Epithelial cell of proximal tubule (primary cell): ENCODE measurements at places on chromosomes 7 and 10. TPM values are rescaled to one million over a fixed set of nuclear protein-coding genes. Genes with fewer than 3 reads are reported as not detected.

Gene VAX1
- total RNA-seq: not detected in 2 replicates

Gene UCN3
- not detected in 2 replicates for total RNA-seq

Gene FKBP9
- 72.0 and 137 TPM in 2 replicates for total RNA-seq

Gene SNCG
- total RNA-seq: 3.1 and 30.0 TPM in 2 replicates

Gene HTR7
- 0.06 and 1.2 TPM in 2 replicates for total RNA-seq

Gene SLC26A3
- total RNA-seq: not detected in 2 replicates

Gene TAC1
- 1.8 and 4.4 TPM in 2 replicates for total RNA-seq

Gene THSD7A
- total RNA-seq: 0.94 and 2.0 TPM in 2 replicates

Gene POLR3A
- total RNA-seq: 14.0 and 20.4 TPM in 2 replicates

Gene SEMA3C
- total RNA-seq: 68.6 and 77.1 TPM in 2 replicates

Gene PSMG3
- total RNA-seq: 55.4 and 84.0 TPM in 2 replicates

Gene SERPINE1
- 160 and 249 TPM in 2 replicates for total RNA-seq

Gene AGR2
- 11.9 and 29.4 TPM in 2 replicates for total RNA-seq

Gene GRM3
- not detected in 2 replicates for total RNA-seq

Gene KLF6
- total RNA-seq: 52.6 and 88.1 TPM in 2 replicates

Gene UNC5B
- 0.63 and 0.65 TPM in 2 replicates for total RNA-seq

Gene NANOS1
- 3.9 and 8.0 TPM in 2 replicates for total RNA-seq

Gene MIOS
- 55.7 and 64.9 TPM in 2 replicates for total RNA-seq

Gene UBTD1
- total RNA-seq: 21.6 and 23.6 TPM in 2 replicates

Gene AKR1C8
- not detected in 2 replicates for total RNA-seq

Gene GALNT17
- 0.12 TPM in 1 of 2 replicates, not detected in the other for total RNA-seq

Gene PDK4
- 0.29 and 0.52 TPM in 2 replicates for total RNA-seq

Gene ACTA2
- total RNA-seq: 10.5 and 42.4 TPM in 2 replicates

Gene COMTD1
- 41.5 and 62.2 TPM in 2 replicates for total RNA-seq

Gene SYT15B
- 0.07 TPM in 1 of 2 replicates, not detected in the other for total RNA-seq

Gene IRF5
- total RNA-seq: 4.2 and 8.5 TPM in 2 replicates

Gene DLX5
- total RNA-seq: not detected in 2 replicates

Gene GIMAP8
- total RNA-seq: not detected in 2 replicates

Gene INTS1
- 88.2 and 90.1 TPM in 2 replicates for total RNA-seq

Gene SSC4D
- total RNA-seq: 1.2 and 2.1 TPM in 2 replicates

Gene TSPAN12
- total RNA-seq: 6.7 and 11.7 TPM in 2 replicates
